ENCODE measurements at places on chromosomes 4 and X.

DNA sequence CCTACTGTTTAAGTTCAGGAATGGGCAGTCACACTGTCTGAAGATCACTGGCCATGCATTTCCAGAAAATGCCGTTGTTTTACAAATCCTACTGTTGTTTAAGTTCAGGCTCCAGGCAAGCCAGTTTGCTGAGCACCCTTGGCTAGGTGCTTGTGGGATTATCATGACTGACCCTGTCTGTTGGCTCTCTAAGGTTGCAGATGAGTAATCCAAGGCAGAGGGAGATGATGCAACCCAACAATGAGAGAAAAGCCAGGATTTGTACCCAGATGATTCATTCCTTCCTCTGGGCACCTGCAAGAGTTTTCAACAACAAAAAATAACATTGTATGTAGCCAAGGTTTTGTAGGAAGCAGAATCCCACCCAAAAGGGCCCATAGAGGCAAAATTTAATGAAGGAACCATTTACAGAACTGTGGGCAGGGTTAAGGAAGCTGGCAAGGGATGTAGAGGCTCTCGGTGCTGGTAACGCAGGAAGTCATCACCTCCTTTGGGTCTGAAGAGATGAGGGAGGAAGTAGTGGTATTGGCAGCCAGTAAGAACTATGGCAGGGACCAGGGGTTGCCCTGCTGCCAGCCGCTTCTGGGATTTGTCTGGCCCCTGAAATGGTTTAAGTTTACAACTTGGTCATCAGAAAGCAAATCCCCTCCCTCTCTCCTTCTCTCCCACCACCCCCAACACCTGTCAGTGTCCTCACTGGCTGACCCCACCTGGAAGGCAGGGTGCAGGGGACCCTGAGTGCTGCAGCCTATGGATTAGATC lies 54.8 kb downstream of the MSX1 start:
- DNase-seq, result no peak

- no peak for DNase-seq
Measured at GRCh38 chr4:121881158-121881557, 10.9 kb upstream of the BBS7 start.

DNA sequence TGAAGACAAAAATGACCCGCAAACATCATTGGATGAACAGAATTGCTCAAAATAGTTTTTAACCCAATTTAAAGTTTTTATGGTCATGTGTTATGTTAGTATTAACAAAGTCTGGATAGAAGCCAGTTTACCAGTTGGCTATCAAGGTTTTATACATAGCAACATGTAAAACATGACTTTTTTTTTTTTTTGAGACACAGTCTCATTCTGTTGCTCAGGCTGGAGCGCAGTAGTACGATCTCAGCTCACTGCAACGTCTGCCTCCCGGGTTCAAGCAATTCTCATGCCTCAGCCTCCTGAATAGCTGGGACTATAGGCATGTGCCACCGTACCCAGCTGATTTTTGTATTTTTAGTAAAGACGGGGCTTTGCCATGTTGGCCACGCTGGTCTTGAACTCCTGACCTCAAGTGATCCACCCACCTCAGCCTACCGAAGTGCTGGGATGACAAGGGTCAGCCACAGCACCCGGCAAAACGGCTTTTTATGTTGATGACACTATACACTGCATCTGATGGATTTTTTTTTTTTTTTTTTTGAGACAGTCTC lies 3.4 kb downstream of the SAT1 start:
- DNase-seq, result no peak

- DNase-seq, result no peak
Measured at GRCh38 chrX:74449937-74450330, 28.6 kb downstream of the SLC16A2 start.

DNA sequence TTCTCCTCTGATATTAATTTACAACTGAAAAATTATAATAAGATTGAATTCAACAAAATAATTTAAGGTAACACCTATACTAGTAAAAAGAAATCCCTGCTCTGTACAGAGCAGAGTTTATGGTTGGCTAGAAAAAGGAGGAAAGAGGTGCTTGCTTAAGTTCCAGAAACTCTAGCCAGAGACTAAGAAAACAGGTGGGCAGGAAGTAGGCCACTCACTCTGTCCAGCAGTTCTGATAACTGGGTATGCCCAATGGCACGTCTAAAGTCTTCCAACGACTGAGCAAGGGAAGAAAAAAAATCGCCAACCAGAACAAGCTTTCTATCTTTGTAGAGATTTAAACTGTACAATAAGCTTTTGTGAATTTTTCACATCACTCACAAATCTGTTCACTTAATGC lies 42.1 kb downstream of the TMEM165 start:
- DNase-seq, result no peak

DNA sequence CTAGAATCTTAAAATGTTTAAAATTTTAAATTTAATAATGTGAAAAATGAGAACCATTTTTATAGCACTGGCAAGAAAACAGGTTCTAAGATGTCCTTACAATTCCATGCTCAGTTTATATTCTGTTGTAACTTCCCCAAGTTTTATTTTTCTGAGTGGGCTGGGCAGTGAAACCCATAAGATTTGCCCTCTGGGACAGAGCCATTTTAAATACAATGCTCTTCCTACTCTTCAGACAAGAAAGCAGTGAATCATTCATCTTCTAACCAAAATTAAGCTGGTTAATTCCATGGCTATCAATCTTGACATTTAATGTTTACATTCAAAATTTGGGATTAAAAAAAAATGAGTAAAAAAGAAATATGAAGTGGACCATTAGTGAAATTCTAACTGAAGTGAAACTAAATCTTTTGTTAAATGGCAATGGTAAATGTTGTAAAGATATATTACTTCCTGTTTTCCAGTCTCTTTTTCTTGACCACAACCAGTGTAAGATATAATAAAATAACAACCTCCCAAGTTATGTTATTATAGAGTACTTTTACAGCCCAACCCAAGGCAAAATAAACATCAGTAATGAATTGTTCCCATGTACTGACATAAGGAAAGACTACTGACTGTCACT lies 37.2 kb upstream of the PTPN13 start:
- DNase-seq, result no peak

DNA sequence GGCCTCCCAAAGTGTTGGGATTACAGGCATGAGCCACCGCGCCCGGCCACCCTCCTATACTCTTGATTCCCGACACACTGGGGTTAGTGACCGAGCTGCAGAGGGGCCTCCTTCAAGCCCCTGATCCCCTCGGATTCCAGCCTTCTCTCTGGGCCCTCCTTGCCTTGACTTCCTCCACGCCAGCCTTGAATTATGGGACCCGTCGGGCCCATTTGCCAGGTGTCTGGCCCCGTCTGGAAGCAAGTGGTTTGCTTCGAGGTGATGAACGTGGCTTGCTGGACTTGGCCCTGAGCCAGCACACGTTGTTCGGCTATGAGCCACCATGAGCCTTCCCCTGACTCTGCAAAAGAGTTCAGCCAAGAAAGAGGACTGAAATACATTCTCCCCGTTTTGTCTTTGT lies 37.4 kb upstream of the GRPEL1 start:
- DNase-seq, result peak; percentile 39

DNA sequence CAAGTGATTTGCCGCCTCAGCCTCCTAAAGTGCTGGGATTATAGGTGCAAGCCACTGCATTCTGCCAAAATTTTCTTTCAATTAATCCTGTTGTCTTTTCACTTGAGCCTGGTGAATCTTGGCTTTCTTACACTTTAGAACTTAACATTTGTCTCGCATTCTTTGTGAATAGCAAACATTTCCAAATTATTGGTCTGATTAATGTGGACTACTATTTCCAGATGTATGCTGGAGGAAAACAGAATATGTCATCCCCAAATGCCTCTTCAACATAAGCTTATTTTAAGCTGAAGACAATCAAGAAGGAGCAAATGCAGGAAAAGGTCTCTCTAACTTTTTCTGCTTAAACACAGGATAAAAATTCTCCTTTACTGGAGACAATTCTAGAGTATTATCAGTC lies 233.4 kb downstream of the PPP4R3C start:
- DNase-seq, result no peak

DNA sequence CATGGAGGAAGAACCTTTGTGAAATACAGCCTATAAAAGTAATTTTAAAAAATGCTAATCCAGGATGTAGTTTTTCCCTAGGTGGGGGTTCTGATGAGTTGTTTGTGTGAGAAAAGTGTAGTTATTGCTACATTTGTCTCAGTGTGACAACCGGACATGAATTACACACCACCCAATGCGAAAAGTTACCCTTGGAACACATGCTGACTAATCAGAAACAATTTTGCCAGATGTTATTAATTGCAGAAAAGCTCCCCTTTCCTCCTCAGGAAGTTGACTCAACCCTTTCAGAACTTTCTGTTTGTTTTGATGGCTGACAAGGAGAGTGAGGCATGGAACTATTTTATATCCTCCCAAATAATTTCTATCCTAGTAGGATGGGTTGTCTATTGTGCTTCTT lies 38.1 kb upstream of the EDA2R start:
- no peak for DNase-seq

DNA sequence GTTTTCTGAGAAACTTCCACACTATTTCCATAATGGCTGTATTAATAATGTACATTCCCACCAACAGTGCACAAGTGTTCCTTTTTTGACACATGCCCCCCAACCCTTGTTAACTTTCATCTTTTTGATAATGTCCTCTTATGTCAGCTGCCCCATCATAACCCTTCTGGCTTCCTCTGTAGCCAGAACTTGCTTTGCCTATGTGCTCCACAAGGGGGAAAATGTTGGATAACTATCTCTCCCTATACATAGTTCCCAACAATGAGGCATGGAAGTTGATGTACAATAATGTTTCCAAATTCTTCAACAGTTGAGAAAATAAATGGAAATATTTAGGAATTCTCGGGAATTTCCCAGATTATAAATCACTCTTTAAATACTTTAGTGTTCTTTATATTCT lies 142.9 kb downstream of the ASB9 start:
- DNase-seq, result no peak

- DNase-seq, result no peak
Measured at GRCh38 chrX:63935835-63936234, 150.8 kb upstream of the ARHGEF9 start.

- no peak for DNase-seq
Measured at GRCh38 chrX:40385256-40385655, 195.5 kb upstream of the ATP6AP2 start.

DNA sequence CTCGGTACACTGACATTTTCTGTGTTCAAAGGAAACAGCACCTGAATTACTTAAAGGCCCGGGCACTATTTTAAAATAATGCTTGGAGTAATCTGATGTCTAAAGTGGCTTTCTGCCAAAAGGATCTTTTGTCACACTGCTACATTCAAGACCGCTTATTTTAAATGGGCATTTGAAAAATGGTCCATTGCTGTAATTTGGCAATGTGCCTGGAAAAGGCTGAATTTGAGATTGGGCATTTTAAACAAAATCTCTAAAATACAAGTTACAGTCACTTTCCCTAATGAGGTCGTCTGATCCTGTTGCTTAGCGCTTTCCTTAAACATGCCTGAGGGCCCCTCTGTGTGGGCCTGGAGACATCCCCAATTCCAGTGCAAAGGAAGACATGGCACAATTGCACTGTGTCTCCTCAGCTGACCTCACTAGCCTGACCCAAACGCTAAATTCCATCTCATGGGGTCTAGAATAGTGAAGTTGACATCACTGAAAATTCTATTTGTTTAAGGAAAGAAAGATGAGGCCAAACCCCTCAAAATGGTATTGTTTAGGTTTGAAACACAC lies 214.2 kb downstream of the GPC3 start:
- no peak for DNase-seq

GRCh38 chrX:44913656-44914531 lies 40.9 kb downstream of the KDM6A start:
- DNase-seq, result no peak

DNA sequence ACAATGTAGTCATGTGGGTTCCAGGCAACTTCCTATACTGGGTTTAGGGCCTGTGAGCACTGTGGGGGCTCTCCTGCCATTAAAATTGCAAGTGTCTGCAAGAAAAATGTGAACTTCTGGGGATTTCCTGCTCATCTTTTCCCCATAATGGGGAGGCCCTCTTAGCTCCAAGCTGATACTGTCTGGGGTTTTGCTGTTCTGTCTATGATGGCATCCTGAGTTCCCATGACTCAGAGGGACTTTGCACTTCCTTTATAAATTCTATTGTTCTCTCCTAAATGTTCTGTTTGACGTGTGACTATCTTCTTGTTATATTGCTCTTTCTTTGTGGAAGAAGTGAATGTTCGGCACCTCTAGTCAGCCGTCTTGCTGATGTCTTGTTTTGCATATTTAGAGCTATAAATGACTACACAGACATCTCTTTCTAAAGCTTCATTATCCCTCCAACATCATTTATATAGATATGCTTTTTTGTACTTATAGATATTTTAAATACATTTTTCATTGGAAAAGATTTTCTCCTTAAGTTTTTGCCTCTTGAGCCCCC lies 465.8 kb downstream of the NAF1 start:
- no peak for DNase-seq

- DNase-seq, result no peak
Measured at GRCh38 chr4:14903321-14903720, 99.0 kb upstream of the CPEB2 start.

DNA sequence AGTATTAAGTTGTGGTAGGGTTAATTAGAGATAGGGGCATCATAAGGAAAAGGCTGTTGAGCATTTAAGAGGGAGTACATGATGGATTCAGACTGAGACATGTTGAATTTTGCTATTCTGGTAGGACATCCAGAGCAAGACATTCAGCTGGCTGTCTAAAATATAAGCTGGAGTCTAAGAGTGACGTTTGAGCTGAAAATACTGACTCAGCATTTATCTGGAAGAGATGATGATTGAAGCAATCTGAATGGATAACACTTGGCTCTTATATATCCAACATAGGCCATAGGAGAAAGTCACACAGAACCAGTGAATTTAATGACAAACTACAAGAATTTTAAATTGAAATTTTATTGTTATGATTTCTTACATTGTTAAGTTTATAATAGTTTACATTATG lies 114.3 kb downstream of the CENPC start:
- no peak for DNase-seq

- DNase-seq, result no peak
Measured at GRCh38 chr4:5781691-5782090, 70.7 kb downstream of the EVC start.

DNA sequence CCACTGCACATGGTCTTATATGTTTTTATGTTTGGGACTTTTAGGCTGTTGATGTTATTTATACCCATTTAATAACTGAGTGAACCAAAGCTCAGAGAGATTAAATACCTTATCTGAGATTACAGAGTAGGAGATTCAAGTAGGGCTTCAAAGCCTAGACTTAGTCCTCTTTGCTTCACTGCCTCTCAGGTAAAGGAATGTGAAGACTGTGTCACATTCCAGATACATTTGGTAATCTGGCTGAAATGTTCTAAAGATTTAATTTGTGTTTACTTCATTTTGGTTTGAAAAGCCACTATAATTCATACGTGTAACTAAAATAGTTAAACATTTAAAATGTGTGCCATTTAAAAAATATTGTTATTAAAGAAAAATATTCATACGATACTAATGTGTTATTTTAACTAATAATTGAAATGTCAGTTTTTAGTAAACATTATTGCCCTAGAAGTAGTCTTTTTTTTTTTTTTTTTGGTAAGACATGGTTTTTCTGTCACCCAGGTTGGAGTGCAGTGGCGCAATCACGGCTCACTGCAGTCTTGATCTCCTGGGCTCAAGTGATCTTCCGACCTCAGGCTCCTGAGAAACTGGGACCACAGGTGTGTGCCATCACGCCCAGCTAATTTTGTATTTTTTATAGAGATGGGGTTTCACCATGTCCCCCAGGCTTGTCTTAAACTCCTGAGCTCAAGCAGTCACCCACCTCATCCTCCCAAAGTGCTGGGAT lies 54.3 kb downstream of the WWC2 start:
- DNase-seq, result no peak
